Frontal cortex (tissue), 4 donors: ENCODE measurements at places on chromosomes 7 and 10.

- no peak for DNase-seq
Observed at GRCh38 chr10:28564905-28565304, 32.0 kb downstream of the WAC start.

- peak; percentile 18 for DNase-seq
Observed at GRCh38 chr10:7475046-7475911, 64.4 kb upstream of the SFMBT2 start.

DNA sequence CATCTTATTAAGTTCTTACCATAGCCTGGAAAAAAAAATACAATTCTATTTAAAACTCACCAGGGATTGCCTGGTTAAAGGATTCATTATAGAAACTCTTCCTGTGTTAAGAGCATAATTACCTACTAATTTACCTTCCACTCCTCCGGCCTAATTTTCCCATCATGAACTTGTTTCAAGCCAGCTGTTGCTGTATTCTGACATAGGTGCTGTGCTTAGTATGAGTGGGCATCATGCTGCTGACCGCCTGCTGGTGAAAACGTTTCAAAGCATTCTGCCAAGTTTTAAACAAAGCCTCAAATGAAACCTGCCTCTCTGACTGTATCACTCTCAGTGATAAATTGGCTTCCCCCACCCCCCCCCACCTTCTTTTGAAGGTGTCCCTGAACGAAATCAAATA, 47.8 kb upstream of the KCNMA1 start:
- no peak for DNase-seq

DNA sequence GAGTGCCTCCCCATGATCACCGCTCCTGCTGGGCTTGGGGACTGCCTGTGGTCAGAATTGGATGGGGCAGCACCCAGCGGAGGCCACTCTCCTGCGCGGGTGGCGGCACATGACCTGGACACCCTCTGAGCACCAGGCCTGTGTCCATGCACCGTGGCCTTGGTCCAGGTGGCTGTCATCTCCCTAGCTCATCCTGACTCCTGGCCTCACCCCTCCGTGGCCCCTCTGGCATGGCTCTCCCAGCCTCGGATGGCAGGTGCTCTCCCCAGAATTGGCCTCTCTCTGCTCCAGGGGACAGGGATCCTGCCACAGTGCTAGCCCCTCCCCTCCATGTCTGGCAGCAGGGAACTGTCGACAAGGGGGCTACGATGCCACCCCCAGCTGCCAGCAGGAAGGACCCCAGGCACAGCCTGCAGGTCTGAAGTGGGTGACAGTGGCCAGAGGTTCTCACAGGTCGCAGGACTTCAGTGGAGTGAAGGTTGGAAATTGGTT, 37.2 kb upstream of the BTBD16 start:
- no peak for DNase-seq

DNA sequence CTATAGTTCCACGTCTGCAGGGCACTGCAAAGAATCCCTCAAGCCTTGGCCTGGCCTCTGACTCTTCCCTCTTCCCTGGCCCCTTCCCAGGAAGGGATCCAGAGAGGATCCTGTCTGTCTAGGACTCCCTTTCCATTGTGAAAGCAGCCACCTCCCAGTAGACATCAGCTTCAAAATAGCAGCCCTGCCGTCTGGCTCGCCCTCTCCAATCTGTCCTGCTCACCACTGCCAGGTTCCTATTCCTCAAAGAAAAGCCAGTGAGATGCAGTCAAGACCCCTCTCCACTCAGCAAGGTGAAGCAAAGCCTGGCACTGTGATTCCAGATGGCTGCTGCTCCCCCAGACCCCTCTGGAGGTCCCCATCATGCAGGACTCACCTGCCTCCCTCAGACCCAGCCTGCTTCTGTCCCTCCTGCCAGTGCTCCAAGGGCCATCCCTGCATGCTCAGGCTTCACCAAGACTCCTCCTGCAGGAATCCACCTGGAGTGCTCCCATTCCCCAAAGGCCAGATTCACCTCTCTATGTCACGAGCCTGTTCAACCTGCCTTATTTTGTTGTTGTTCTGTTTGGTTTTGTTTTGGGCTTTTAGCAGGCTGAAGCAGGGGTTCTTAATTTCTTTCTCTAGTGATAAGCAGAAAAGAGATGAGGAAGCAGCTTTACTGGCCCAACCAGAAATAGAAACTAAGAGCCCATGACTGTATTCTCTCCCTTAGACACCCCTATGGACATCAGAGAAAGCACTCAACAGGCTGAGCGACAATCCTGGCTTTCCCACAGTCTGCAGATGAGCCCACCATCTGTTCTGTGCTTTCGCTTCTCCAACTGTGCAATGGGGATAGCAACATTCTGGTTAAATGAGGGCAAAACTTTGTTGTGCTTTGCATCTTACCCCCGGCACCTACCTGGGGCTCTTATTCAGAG, 305.1 kb downstream of the GRID1 start:
- no peak for DNase-seq
